Stimulated activated CD4-positive, alpha-beta T cell treated with anti-CD3 and anti-CD28 coated beads, TNF-alpha, amount 100 ng/mL, for 24 hours (primary cell): ENCODE measurements at places on chromosomes 2 and 18.

DNA sequence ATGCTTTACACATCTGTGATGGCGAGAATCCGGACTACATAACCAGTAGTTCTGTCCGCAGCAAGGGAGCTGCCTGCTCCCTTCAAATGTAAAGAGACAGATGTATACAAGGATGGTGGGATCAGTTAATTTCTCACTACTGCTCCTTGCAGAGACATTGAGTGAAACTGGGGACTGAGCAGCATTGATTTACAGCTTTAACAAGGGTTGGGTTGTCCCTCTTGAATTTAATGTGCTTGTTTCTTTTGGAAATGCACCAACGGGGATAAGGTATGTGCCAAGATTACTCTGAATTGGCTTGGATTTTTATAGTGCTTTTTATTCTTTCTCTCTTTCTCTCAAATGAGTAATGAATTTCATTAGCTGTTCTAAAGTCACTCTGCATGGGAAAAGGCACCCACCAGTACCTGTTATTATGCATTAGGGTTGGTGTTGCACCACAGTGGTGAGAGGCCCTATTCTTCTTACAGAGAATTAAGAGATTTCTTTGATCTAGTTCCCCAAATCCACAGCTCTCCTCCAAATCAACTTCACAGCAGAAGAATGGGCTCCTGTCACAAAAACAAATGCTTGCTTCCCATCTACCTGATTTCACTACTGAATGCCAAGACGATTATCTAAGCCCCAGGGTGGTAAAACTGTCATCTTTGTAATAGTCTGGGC lies 107.6 kb downstream of the DOCK10 start:
- no peak for DNase-seq

GRCh38 chr2:176246331-176246730 lies 22.9 kb upstream of the MTX2 start:
- no peak for DNase-seq

DNA sequence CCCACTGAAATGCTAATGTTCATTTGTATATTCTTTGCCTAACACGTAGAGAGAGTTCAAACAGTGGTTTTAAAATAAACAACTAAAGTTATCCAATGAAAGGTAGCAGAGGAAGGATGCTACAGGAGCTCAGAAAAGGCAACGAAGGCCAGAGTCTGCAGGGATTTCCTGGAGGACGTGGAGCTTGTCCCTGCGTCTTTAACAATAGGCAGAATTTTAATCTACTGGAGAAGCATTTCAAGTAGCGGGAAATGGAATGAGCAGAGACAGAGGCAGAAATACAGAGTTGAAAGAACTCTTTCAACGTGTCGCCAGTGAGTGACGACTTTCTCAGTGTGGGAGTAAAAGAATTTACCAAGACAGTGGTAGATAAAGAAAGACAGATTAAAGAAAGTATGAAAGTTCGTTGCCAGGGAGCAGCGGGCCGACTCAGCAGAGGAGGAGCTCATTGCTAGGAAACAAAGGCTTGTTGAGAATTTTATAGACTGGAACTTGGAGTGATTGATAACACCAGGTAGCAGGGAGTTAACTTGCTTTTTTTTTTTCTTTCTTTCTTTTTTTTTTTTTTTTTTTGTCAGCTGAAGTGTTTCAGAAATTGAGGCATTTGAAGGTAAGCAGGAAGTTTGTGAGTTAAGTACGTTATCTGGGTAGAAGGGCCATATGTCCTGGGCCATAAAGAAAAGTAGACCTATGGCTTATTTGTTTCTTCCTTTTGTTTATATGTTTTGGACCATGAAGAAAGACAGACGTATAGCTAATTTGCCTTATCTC lies 625 bp upstream of the NBAS start:
- peak; percentile 22 for DNase-seq

DNA sequence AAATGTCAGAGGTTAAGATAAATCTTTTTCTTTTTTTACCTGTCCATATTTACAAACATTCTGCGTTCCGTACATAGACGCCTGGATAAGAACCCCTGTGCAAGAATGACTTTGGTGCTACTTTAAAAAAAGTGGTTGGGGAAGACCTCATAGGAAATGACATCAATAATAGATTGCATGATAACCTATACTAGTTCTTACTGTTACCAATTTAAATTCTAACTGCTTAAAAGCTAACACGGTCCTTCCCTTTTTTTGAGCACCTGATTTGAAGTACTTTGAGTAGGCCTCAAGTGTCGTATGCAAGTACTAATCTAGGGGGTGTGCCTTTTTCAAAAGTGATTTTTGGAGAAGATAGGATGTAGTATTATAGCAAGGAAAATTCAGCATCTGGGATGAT lies 2.1 kb downstream of the SLC39A10 start:
- DNase-seq: no peak

- no peak for DNase-seq
Measured at GRCh38 chr2:139031722-139032121, 251.5 kb upstream of the NXPH2 start.

- no peak for DNase-seq
Measured at GRCh38 chr18:6590326-6590725, 139.2 kb upstream of the ARHGAP28 start.

GRCh38 chr2:218145124-218145523 lies 19.3 kb downstream of the CXCR2 start:
- DNase-seq: no peak

DNA sequence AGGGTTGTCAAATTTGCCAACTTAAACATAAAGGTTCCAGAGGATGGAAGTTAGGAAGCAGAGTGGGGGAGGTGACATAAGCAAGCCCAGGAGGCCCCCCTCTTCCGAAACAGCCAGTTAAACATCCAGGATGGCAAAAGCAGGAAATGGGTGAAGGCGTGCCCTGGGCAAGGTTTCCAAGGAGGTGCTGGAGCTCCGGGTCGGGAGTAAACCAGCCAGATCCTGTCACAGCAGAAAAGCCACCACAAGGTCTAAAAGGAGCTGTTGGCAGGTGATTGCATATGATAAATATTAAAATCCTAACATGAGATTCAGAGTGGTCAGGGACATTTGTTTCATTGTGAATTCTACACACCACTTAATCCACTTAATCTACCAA lies 572.2 kb upstream of the SALL3 start:
- DNase-seq: no peak

GRCh38 chr2:36497570-36498163 lies 100.3 kb downstream of the FEZ2 start:
- DNase-seq: no peak

- no peak for DNase-seq
Measured at GRCh38 chr18:48075707-48076093, 145.2 kb upstream of the SMAD2 start.

DNA sequence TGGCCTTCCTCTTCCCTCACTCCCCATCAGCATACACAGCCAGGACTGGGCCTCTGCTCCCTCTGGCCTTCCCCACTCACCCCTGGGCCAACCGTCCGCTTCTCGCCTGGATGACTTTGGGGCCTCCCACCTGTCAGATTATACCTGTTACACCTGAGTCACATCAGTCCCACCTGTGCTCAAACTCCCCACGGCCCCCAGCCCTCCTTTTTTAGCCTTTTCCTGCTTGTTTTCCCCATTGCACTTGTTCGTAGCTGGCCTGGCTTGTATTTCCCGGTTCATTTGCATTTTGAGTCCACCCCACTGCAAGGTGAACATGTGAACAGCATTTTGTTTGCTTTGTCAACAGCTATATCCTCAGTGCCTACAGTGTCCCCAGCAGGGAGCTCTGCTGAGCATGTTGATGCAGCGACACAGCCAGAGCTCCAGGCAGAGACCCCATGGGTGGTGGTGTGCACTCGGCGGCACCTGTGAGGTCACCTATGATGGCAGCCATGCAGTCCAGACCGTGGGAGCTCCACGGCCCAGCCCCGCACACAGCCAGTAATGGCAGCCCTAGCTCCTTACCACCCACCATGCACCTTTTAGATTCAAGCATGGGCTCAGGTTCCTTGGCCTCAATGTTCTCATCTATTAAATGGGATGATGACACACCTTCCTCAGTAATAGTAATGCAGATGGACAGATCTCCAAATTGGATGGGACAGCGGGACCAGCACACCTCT lies 276.4 kb upstream of the HS6ST1 start:
- DNase-seq: no peak

DNA sequence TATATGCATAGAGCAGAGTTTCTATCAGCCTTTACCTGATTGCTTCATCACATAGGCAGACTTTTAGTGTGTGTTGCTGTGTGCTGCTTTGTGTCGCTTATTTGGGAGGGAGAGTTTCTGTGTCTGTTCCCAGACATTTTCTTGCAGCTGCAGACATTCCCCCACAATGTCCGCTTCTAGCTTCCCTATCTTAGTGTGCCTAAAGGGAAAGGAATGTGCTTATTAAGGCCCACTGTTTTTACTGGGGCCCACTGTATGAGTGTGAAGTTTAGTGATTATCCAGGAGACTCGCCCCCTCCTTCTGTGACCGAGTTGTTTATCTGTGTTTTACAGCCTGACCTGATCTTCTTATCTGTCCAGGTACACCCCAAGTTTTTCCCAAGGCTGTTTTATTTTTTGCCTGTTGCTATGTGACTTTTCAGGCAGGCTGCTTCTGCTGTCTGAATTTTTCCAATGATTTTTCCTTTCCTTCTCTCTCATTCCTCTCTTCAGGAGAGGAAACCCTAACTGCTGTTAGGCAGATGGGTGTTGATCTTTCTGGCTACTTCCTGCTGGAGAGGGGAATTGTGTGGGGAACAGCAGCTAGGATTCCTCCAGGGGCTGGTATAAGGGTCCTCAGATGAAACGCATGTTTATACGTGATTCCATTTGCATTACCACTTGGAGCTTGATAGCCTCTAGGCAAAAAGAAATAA lies 47.6 kb downstream of the STK17B start:
- no peak for DNase-seq

DNA sequence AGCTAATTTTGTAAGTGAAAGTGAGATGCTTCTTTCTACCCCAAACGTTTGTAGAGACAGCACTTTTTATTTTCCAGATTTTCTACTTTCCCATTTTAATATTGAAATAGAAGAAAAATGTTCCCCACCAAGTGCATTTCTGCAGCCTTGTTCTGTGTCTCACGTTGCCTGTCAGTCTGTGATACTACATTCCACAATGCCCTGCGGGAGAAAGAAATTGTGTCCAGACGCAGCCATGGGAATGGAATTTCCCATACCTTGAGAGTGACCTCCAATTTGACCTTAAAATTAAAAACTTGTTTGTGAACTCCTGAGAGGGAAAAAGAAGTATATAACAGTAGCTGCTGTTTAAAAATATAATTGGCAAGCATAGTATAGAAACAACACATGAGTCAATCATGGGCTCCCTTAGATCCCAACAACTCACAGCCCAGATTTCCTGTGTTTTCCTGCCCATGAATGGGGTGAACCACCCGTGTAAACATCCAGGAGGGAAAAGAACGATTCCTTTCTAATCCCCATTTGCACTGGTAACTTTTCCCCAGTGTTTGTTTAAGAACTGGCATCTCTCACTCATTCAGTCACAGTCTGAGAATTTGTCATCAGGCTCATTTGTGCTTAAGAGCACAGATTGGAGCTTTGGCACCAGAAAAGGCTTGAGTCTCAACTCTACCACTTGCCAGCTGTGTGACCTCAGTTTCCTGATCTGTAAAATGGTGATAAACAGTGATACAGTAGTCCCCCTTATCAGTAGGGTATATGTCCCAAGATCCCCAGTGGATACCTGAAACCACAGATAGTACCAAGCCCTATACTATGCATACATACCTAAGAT lies 166.1 kb upstream of the ZNF521 start:
- DNase-seq: no peak

GRCh38 chr2:48070415-48070814 lies 164.1 kb upstream of the FBXO11 start:
- DNase-seq: no peak

GRCh38 chr18:80259610-80260009 lies 12.3 kb upstream of the PARD6G start:
- DNase-seq: no peak

- DNase-seq: no peak
Measured at GRCh38 chr2:97784953-97785352, 71.6 kb downstream of the ZAP70 start.

DNA sequence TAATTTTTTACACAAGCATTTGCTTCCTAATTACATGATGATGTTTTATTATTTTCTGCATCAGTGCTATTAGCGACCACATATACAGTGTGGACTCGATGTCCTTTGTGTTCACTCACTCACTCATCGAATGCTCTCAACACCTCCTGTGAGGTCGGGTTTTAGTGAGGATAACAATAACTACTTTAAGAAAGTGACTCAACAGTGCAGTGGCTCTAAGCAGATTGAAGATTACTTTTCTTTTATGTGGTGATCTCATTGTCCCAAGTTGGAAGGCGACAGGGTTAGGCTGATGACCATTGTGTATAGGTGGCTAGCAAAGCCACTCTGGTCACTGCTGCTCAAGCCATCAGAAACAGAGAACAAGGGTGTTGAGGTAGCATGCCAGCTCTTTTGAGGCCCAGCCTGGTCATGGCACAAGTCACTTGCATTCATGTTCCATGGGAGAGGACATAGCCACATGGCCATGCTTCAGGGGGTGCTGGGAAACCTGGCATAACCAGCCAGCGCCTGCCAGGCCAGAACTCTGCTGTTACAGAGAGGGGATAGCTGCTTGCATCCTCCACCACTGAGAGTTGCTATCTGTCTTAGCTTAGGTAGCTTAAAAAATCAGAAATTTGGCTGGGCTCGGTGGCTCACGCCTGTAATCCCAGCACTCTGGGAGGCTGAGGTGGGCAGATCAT lies 60.4 kb downstream of the PDCL3 start:
- DNase-seq: no peak

DNA sequence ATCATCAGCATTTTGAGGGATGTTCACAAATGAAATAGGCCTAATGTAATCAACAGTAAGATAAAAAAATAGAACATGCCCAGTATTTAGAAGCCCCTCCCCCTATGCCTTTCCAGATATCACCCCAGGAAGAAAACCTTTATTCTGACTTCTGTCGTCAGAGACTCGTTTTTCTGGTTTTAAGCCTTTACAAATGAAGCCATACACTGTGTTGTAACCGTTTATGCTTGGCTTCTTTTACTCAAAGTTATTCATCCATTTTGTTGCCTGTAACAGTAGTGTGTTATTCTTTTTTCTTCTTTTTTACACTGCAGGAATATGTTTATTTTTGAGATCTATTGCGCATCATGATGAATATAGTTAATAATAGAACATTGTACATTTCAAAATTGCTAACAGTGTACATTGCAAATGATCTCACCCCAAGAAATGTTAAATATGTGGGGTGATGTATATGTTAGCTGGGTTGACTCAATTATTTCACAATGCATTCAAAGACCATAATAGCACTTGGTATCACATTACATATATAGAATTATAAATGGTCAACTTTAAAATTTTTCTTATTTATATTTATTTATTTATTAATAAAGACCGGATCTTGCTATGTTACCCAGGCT lies 28.1 kb upstream of the PNPT1 start:
- no peak for DNase-seq

GRCh38 chr2:152432206-152432653 lies 97.3 kb downstream of the FMNL2 start:
- DNase-seq: no peak

- no peak for DNase-seq
Measured at GRCh38 chr2:44836174-44836573, 105.3 kb upstream of the SIX3 start.

DNA sequence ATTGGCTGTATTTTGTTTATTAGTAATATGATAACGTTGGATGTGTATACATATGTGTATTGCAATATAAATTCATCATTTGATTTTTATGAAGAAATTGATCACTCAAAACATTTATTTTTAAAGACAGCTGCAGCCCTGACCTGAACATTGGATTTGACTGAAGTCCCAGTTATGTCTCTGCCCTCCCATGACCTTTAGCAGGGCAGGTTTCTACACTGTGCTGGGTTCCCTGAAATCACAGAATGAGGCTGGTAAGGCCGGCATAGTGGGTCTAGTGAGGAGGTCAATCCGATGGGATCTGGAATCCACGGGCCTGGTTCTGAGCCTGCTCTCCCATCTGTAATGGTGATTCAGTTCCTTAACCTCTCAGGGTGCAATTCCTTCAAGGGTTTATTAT lies 22.0 kb downstream of the SPP2 start:
- no peak for DNase-seq

- no peak for DNase-seq
Measured at GRCh38 chr2:170512266-170512665, 202.9 kb upstream of the SP5 start.
